ENCODE measurements at places on chromosomes 12 and 14.

GRCh38 chr12:103392722-103393121, 103.0 kb downstream of the C12orf42 start:
- DNase-seq, result no peak

DNA sequence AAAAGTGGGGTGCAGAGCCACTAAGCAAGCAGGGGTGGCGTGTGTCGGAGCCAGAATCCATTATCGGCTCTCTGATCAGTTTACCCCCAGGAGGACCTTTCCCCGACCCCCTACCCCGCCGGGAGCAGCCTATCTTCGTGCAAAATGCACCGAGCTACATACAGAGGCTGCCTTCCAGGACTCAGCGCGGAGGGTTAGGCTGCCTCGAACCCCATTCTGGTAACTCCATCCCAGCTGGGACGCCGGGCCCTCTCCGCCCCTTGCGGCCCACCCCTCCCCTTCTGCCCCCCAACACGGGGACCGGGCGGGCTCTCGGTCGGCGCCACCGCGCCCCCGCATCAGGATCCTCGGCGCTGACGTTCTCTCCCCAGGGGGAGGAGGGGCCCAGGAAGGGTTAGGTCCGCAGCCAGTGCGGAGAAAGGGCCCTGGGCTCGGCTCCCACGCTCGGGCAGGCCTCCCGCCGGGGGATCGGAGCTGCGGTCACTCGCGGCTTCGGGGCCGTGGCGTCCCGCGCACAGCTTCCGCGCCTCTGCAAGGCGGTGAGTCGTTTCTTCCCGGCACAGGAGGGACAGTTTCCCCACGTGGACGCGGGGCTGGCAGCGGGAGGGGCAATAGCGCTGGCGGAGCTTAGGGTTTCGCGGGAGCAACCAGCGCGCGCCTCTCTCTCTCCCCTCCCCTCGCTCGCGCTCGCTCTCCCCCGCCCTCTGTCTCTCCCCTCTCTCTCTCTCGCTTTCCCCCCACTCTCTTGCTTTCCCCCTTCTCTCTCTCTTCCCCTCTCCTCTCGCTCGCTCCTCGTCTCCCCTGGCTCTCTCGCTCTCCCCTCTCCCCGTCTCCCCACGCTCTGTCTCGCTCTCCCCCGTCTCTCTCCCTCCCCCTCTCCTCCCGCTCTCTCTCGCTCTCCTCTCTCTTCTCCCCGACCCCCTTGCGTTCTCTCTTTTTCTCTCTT, 12.5 kb upstream of the MAP3K9 start:
- DNase-seq, result no peak

- DNase-seq, result no peak
These were observed 218.5 kb downstream of the PHETA1 start for GRCh38 chr12:111150360-111150759.

DNA sequence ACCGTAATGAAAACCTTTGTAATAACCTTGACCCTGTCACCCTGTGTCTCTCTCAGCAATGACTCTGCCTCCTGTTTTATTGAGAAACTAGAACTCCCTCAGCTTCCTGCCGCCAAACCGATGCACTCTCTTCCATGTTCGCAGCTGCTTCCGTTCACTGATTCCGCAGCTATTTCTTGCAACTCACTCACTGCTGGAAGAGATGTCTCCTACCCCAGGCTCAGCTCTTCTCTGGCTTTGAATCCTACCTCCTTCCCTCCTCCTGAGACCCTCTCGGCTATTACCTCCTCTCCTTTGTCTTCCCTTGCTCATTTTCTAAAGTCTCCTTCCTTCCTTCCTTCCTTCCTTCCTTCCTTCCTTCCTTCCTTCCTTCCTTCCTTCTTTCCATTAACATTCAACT, 71.0 kb downstream of the ESRRB start:
- DNase-seq, result no peak

DNA sequence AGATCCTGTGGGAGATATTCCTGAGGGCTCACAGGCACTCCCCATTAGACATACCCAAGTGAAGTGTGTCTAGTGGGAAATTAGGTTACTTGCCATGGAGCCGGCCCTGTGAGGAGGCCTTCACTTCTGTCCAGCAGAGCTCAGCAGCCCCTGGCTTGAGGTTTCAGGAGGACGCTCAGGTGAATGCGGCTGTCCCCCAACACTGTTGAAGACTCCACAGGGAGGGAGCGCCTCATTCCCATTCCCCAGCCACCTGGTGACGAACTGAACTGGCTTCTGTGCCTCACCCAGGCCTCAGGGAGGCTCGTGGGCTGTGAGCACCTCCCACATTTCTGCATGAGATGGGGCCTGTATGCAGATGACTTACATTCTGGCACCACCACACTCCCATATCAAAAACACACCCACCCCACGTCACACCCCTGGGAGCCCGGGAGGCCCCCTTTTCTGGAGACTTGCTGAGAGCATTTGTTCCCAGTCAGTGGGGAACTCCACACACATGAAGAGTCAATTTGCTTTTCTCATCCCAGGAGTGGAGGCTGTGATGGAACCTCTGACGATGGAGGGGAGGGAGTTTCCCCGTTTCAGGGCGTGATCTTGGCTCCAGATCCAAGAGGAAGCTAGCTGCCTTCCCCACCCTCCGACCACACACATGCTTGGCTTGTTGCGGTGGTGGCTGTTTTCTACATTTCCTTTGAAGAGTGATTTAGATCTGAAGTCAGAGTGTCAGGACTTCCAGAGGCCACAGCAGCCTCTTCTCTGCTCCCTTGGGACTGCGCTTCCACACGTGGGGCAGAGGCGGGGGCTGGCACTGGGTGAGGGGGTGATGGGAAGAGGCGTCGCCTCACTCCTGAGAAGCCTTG, 120.7 kb downstream of the ADGRD1 start:
- no peak for DNase-seq

- no peak for DNase-seq
These were observed 94.0 kb downstream of the NAV3 start for GRCh38 chr12:77924703-77925102.

GRCh38 chr14:60515511-60516289, 6.8 kb downstream of the SIX6 start:
- no peak for DNase-seq

DNA sequence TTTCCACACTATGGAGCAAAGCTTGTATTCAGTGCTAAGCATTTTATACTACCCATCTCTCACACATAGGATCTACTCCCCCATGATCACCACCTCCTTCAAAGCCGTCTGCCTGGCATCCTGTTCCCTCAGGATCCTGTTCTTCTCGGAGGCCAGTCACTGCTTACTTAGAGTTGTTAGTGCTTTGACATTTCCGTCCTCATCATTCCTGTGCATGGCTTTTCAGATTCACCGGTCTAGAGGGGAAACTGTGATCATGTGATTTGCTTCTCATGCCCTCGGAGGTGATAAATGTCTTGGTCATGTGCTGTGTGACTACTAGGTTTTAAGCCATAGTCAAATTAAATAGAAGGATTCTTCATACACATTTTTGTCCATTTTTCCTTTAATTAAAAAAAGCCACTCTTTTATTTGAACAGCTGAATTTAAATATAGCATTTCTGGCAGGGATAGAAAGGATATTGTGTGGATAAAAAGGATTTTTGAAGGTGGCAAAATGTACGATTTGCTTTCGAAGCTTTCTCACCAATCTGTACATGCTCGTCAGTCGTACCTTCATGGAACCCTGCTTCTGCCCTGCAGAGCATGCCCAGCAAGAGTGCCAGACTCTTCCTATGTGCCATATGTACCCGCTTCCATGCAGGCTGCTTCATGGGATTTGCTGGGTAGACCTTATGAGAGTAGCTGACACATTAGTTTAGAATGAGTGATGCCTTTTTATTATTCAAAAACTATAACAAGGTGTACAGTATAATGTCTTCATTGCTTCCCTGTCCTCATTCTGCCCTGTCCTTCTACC, 53.3 kb downstream of the BMAL2 start:
- DNase-seq, result no peak

DNA sequence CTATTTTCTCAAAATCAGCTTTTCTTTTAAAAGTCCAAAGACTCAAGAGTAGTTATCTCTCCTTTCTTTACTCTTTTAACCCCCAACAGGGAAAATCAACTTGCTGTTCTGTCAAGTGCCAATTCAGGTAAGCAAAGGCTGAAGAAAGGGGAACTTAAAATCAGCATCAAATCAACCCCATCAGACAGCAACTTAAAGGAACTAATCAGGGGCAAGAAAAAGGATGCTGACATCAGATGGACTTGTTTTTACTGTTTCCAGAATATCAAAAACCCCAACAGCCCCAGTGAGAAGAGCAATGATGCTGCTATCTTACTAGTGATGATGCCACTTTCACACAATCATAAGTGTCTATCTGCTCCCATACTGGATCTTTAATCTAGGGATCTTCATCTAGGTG, 3.4 kb downstream of the BAZ2A start:
- no peak for DNase-seq

DNA sequence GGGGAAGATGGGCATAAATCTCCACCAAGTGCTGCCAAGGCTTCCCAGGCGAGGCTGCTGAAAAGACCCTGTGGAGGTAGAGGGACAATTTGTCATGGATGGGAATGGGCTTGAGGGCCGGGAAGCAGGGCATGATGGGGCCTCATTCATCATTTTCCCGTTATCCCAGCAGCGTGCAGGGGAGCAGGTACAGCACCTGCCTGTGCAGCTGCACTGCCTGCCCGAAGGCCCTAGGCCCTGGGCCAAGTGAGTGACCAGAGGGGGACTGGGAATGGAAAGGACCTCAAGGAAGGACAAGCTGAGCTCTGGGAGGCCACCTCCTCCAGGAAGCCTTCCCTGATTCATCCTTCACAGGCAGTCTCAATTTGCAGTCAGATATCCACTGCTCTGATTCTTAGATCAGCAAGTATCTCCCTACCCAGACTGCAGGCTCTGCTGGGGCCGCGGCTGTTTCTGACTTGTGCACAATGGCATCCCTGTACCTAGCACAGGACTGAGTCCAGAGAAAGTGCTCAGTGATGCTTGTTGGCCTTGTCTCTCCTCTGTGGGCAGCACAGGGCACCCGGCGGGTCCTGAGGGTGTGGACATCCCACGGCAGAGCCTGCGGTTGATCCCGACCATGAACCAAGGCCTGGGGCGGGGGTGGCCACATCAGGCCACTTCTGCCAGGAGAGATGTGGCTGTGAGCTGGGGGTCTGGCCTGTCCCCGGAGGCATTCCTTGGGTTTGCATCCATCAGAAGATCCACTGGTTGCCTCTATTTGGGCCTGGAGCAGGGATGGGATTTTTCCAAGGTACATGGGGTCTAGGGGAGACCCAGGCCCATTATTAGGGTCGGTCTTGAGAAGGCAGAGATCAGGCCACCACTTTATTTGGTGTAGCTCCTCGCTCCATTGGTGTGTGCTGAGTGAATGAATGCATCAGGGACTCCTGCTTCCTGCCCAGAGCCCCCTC, 167.3 kb upstream of the RTL1 start:
- DNase-seq, result no peak

All from activated CD8-positive, alpha-beta memory T cell treated with anti-CD3 and anti-CD28 coated beads for 1 hour (primary cell).